Body of pancreas (tissue), 4 donors: ENCODE measurements at places on chromosomes 11 and 22.

DNA sequence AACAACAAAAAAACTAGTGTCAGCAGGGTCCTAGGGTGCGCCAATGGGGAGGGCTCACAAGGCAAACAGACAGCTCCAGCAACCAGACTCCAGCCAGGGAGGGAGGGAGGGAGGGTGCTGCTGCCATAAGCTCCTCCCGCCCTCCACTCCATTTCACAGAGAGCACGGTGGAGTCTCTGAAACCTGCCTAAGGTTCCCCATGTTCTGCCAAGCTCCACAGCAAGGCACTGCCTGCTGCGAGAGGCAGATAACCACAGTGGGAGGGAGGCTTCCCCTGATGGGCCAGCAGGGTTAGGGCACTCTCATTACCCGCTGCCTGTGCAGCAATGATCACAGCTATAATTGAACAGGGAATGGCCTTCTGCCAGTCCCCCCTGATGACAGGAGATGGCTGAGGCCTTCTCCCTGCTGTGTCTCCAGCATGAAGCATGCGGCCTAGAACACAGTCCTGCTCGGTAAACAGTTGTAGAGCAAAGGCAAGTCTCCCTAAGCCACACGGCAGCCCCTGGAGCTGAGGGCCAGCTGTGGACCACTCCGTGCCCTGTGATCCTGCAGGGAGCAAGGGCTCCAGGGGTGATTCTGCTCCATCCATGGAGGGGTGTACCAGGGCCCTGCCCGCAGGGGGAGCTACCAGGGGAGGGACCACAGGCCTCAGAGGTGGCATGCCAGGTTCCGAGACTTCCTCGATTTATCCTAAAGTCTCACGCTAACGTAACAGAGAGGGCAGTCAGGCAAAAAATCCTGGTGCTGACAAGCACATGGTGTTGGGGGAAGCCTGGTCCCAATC is 42.9 kb downstream of the PC start:
- no peak for DNase-seq

- DNase-seq: no peak
Measured at GRCh38 chr11:24560324-24560723, 63.5 kb downstream of the LUZP2 start.

- DNase-seq: no peak
Measured at GRCh38 chr11:113504586-113504985, 29.4 kb upstream of the DRD2 start.

DNA sequence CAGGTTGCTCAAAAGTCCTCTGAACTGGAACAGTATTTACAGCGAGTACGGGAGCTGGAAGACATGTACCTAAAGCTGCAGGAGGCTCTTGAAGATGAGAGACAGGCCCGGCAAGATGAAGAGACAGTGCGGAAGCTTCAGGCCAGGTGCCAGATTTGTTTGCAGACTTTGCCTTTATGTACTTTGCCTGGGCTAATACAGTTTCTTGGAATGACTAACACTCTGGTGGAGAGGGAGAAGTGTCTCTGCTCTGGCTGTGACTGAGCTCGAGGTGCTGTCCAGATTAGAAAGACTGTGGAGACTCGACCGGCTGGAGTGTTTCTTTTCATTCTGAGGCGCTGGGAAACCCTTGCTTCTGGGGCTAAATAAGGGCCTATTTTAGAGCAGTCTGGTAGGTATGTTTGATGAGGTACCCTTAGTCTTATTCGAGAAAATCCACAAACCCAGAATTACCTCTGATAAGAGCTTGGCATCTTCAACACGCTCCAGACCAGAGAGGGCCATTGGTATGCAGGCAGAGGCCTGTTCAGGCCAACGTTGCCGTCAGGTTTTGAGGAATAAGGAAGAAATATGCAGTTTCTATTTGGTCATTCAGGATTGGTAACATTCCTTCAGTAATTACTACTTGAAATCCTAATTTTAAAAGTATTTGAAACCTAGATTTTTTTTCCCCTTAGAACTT is 76.5 kb downstream of the SWAP70 start:
- no peak for DNase-seq

DNA sequence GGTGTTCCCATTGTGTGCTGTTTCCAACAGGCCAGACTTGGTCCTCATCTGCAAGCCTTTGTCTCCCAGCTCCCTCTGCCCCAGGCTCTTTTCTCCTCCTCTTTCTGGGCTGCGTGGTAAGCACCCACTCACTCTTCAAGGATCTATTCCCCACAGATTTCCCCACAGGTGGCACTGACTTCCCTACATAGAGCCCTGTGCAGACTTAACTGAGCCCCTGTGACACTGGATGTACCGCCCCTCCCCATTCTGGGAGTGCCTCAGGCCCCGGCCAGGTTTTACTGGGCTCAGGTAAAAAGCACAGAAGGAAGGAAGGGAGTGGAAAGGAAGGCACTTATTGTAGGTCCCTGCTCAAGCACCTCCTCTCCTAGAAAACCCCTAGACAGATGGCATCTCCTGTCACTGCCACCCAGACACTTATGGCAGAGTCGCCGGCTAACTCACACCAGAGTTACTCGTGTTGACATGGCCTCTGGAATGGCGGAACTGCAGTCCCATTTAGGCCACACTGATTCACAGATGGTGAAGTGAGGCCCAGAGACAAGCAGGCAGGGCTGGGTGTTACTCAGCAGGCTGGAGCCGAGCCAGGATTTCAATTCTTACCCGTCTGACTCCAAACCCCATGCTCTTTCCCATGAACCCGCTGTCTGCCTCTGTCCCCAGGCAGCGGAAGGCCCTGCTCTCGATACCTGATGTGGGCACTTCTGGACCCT is 47.2 kb downstream of the LRRC32 start:
- no peak for DNase-seq
